ENCODE measurements at places on chromosomes 4 and X. TPM values are rescaled to one million over a fixed set of nuclear protein-coding genes. Genes with fewer than 3 reads are reported as not detected.

DNA sequence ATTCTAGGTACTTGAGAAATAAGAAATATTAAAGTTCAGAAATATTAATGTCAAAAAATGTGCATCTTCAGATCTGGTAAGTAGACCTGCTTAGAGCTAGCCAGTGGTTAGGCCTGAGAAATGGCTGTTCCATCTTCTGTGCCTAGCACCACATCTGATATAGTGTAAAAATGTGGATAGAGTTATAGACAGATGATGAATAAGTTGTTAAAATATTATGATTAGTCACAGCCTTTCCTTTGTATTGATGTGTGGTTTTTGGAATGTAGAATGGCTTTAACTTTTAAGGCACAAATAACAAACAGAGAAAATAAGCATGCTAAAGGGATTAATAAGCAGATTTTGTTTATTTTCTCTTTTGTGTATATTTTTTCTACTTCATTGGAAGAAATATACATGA is 133.5 kb upstream of the NUDT6 start:
- peak; percentile 12 for DNase-seq

GRCh38 chr4:189792924-189793618 is 147.6 kb upstream of the FRG1 start:
- DNase-seq, result peak; percentile 39

GRCh38 chr4:113169368-113169767 is 119.9 kb downstream of the ANK2 start:
- DNase-seq, result no peak

ARSJ gene
- total RNA-seq, result 11.1 TPM

GRCh38 chr4:156794863-156795262 is 176.7 kb downstream of the PDGFC start:
- no peak for DNase-seq

GRCh38 chrX:154695911-154696675 is 42.7 kb upstream of the CTAG2 start:
- peak; percentile 38 for DNase-seq

GRCh38 chr4:125421547-125421946 is 106.8 kb downstream of the FAT4 start:
- DNase-seq, result no peak

- DNase-seq, result peak; percentile 2
These were observed 822.1 kb upstream of the GALNTL6 start for GRCh38 chr4:170990989-170991589.

TMEM31 gene
- not detected for total RNA-seq

YIPF7 gene
- total RNA-seq, result not detected

APELA gene
- total RNA-seq, result not detected

DNA sequence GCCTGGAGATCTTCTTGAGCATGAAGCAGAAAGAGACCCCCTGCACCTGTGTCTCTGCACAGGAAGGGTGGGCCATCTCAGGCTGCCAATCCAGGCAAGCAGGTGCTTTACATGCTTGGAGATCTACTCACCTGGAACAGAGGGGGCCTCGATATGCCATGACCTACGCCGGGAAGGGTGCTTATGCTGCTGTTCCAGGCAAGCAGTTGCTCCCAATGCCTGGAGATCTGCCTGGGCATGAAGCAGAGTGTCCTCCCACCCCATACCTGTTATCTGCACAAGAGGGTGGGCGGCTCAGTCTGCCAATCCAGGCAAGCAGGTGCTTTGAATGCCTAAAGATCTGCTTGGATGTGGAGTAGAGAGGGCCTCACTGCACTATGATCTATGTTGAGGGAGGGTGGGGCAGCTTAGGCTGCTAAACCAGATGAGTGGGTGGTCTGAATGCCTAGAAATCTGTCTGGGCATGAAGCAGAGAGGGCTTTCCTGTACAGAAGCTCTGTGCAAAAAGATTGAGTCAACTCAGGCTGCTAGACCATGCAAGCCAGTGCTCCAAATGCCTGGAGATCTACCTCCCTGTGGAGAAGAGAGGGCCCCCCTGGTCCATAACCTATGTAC is 104.5 kb upstream of the QRFPR start:
- DNase-seq, result peak; percentile 39

DNA sequence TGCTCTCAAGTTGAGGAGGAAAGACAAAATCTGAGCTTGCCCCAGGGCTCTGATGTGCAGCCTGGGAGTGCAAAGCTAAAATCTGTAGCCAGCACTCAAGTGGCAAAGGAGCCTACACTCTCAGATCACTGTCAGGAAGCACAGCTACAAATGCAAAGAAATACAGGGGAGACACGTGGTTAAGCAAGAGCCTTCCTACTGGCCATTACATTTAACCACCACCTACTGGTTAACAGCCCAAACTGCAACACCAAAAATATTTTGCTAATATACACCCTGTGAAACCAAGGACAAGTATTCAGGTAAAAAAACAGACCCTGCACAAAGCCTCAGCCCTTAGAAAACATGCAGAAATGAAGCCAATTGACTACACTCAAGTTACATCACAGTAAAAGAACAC is 170.4 kb upstream of the FGF16 start:
- DNase-seq, result no peak

DNA sequence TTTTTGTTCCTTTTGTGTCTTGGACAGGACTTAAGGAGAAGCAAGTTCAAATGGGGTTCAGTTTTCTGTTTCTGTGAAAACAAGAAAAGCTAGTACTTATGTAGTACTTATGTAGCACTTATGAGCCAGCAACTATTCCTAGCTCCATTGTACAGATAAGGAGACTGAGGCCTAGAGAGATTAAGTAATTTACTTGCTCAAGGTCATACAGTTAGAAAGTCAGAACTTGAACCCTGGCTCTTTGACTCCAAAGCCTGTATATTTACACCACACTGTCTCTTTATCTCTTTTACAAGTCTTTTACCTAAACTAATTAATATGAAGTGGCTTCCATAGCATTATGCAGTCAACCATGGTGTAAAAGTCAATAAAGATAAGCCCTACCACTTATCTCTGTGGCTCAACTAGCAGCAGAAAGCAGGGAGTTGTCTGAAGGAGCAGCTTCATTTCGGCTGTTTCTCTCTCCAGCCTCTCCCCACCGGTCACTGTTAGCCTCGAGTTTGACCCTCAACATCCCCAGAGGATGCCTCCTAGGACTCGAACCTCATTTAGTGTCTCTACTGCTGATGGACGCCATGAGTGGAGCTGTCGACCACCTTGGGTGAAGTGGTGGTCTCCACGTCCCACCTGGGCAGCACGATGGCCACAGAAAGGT is 209.9 kb downstream of the SHROOM3 start:
- no peak for DNase-seq

- DNase-seq, result no peak
These were observed 291.5 kb upstream of the GALNTL6 start for GRCh38 chr4:171521726-171522125.

GRCh38 chrX:71910986-71911730 is 513 bp downstream of the NHSL2 start:
- DNase-seq, result peak; percentile 32

DNA sequence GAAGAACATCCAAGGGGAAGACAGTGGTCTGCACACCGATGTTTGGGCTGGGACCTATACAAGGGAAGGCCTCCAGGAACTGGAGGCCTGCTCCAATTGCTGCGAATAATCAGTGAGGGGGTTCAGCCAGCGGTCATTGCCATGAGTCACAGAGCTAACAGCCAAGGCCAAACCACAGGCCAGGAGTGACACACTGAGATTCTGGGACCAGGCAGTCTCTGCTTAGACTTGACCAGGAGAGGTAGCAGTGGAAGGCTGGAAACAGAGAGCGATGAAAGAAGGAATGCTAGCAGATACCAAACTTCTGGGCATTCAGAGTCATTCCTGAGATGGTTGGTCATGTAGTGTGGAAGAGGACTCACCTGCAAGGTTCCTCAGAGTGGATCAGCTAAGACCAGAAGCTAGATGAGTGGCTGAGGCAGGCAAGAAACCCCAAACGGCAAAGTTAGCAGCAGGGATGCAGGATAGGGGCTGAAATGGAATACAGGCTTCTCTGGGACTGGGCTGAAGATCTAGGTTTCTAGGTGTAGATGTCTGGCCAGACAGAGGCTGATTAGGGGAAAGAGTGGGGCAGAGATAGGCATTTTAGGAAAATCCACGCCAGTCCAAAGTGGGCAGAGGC is 54.7 kb downstream of the CNGA2 start:
- no peak for DNase-seq

DNA sequence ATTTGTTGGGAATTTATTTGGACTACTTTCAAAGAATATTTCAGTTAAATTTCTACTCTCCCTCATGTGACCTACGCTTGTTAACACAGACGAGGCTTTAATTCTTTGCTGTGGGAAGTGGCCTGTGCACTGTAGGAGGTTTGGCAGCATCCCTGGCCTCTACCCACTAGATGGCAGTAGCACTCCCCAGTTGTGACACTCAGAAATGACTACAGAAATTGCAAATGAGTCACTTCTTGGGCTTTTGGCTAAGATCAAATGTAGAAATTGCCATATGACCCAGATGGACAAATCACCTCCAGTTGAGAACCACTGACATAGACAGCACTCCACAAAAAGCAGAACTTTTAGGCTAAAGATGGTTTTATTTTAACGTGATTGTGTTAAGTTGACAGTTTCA is 22.1 kb downstream of the PIR start:
- DNase-seq, result no peak

GRCh38 chrX:19303256-19303880 is 40.4 kb upstream of the PDHA1 start:
- peak; percentile 73 for DNase-seq
